ENCODE measurements at places on chromosomes 7 and 10.

DNA sequence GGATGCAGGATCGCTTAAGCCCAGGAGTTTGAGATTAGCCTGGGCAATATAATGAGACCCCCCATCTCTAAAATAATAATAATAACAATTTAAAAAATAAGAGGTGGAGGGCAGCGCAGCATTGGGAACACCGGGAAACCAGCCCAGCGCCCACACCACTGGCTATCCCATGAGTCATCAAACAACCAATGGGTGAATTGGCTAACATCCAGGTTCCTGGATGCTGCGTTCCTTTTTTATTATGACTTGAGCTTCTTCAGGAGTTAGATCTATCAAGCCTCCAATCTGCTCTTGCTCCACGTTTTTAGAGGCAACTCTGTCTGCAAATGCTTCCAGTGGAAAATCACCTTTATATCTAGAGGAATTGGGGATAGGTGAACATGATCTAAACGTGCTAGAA is 10.0 kb upstream of the LRRC4 start:
- peak; percentile 84 for DNase-seq

GRCh38 chr10:4353059-4353655 is 472.9 kb upstream of the AKR1E2 start:
- peak; percentile 64 for DNase-seq

DNA sequence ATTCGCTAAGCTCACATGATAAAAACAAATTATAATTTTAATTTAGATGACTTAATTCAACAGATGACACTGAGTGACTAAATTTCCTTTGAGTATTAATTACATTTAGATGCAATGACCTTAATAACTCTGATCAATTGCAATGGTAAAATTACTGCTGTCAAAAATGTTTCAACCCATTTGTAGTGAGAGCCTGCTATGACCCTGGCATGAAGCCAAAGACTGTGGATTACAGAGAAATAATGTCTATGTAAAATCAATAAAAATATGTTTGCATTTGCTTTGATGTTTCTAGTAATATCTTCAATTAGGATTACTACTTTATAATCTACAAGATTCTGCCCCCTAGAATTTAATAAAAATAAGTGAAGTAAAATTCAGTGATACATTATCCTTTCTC is 15.6 kb downstream of the MKX start:
- no peak for DNase-seq

- DNase-seq = no peak
Measured at GRCh38 chr10:28492116-28492920, 40.6 kb upstream of the WAC start.

DNA sequence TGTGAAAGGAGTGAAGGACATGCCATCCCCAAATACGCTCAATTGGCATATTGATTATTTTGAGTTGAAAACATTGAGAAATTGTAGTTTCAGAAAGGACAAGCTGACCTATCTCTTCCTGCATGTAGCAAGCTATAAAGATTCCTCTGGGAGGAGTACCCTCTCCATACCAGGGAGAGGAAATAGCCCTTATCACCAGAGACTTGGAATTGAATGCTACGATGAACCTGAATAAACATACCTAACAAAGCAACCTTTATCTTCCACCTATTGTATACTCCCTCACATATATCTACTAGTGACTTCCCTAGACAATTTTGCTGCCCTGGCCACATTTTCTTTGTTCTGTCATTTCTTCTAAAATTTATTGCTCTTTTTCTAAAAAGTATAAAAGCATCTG is 150.2 kb upstream of the EEPD1 start:
- no peak for DNase-seq

DNA sequence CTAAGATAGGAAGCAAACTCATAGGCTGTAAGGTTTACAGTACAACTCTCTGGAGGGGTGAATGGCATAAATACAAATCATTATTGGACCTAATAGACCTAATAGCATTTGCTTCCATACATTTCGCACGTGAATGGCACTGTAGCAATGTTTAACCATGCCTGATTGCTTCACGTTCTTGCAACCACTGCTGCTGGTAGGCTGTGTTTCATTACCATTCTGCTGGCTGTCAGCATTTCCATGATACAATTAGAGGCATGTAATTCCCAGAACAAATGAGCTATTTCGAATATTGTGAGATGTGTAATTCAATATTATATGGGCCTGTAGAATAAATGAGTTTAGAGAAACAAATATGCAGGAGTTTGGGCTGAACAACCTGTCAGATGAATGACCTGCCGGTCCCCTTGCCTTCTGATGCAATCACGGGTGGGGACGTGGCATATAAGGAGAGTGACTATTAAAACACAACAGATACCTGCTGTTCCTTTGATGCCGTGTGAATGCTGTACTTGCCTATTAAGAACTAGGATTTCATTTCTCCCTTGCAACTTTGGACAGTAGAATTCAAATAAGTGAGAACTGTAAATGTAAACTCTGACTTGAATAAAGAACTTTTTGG is 393.4 kb downstream of the ACTR3B start:
- DNase-seq = no peak

GRCh38 chr7:50368366-50368765 is 63.9 kb downstream of the IKZF1 start:
- no peak for DNase-seq

- peak; percentile 71 for DNase-seq
Measured at GRCh38 chr7:52944921-52945320, 90.5 kb upstream of the POM121L12 start.

DNA sequence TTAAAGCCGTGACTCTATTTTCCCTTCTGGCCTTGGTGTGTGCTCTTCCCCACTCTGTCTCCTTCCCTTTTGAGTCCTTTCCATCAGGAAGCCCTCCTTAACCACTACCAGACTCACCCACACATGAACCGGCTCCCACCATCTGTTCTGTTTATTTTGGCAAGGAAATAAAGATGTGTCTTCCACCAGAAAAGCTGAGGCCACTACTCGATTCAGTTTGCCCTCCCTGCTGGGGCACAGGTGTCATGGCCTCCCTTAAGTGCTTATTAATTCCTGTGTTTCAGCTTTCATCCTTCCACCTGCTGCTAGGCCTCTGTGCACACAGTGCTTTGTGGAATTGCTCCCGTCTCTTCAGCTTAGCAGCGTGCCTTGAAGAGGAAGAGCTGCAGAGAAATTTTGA is 16.7 kb downstream of the POR start:
- DNase-seq = no peak

- DNase-seq = no peak
Measured at GRCh38 chr7:2474813-2475677, 1.2 kb downstream of the GRIFIN start.

DNA sequence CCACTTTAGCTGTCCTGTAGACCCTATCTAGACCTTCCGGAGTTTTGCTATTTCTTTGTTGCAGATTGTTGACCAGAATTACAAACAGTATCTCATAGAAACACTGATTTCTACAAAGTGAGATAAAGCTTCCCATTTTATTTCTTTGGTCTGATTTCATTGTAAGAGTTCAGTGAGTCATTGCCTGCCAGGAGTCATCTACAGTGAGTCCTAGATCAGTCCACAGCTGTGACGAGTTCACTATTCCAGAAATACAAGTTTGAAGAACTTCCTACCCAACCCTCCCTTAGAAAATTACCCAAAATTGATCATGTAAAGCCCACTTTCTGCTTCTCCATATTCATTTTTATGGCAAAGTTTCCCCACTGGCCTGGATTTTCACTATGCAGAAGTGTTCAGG is 905.5 kb downstream of the CNTNAP2 start:
- no peak for DNase-seq

GRCh38 chr10:21524131-21524525 is 1.4 kb downstream of the SKIDA1 start:
- no peak for DNase-seq

- peak; percentile 36 for DNase-seq
Measured at GRCh38 chr10:52436664-52437063, 122.6 kb downstream of the DKK1 start.

DNA sequence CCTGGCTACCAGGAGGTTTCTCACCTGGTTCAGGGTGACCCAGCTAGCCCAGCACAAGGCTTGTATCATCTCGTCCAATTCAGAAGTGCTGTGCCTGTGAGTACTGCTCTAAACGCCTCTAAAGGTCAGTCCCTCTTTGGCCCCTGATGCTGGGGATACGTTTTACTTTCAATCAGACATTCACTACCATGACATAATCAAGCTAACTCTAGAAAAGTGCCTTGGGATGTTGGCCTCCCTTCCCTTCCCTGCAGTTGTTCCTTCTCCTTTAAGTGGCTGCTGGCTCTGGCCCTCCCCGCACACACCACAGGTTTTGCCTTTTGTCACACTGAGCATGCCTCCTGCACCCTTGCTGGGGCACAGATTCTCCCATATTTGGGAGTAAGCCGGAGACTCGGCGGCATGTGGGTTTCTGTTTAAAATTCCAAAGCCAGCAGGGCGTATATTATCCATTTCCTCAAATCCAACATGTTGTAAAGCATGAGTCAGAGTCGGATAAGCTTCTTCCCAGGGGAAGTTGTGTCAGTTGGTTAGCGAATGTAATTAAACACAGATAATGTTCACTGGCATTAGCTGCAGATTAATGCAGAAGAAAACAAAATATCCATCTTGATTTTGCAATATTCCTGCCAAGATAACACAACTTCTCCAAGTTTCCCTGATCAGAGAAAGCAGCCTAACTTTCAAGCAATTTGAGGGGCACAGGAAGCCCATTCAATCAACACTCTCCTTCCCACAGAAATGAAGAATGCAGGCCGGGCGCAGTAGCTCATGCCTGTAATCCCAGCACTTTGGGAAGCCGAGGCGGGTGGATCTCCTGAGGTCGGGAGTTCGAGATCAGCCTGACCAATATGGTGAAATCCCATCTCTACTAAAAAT is 31.8 kb upstream of the VCL start:
- DNase-seq = peak; percentile 99

- no peak for DNase-seq
Measured at GRCh38 chr7:140404565-140405065, 757 bp downstream of the RAB19 start.

DNA sequence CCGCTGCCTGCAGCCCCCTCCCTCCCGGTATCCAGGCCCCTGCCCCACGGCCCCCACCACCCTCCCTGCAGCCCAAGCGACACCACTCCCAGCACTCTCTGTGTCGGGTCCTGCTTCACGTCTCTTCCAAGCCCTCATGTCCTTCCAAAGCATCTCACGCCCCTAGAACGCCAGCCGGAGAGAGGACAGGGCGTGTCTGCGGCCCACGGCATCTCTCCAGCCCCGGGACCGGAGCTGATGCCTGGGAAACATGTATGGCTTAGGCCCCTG is 51.1 kb upstream of the PDGFA start:
- no peak for DNase-seq

DNA sequence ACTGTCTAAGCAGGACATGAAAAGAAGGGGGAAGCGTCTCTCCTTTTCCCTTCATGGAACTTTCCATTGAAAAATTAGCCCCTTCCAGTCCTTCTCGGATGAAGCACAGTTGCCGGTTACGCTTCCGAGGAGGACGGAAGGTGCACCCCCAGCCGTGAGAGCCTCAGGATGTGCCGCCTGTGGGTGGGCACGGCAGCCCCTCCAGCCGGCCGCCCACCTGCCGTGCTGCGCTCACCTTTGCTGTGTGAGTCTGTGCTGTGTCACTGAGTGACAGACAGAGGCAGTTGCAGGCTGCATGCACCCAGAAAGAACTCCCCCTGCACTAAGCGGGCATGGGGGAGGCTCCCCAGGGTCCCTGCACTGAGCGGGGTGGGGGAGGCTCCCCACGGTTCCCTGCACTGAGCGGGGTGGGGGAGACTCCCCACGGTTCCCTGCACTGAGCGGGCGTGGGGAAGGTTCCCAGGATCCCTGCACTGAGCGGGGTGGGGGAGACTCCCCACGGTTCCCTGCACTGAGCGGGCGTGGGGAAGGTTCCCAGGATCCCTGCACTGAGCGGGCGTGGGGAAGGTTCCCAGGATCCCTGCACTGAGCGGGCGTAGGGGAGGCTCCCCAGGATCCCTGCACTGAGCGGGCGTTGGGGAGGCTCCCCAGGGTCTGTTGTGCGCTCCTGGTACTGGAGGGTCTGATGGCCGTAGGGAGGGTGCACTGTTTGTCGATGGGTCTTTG is 74.2 kb downstream of the DNAJB6 start:
- no peak for DNase-seq

DNA sequence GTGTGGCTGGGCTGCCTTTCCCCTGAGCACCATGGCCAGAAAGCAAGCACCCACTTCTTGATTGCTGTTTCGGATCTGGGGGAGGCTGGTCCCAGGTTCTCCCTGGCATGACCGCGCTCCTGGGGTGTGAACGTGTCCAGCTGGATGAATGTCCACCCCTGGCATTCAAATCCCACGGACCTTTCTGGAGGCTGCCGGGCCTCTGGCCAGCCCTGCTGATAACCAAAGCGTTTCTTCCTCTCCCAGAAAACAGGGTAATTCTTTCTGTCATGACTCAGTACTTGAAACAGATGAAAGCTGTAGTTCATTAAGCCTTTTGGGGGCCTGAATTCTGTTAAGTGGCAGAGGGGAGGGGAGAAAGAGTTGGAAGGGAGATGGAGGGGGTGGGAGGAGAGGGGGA is 73.1 kb upstream of the SAMD8 start:
- peak; percentile 52 for DNase-seq

DNA sequence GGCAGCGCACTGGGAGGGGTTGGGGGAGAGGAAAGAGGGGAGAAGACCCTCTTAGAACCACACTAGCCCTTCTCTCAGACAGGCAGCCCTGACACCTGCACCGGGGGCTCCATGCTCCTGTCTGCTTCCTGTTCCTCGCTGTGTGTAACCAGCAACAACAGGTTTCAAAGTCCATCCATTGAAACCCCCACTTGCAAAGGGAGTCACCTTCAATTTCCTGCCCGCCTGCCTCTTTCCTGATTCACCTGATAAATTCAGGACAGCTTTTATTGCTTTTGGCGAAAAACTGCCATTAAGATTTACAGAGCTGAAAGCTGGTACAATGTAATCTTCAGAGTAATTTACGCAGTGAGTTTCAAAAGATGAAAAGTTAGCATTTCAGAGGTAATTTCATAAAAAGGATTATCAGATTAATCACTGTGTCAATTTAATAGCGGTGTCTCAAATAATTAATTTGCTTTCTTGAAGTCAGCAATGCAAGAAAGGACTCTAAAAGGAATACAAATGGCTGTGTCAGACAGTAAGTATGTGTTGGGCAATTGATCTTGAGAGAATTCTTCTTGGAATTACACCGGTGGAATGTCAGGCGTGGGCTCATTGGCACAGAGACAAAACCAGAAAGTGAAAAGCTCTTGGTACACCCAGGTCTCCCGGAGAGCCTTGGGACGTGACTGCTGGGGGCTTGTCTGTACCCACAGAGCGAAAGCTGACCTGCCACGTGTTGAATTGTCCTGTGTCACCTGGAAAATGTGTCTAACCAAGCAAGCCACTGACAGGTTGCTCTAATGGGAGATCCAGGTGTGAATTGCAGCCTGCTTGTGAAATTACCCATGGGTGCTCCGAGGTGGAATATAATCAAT is 60.7 kb downstream of the TMEM209 start:
- peak; percentile 57 for DNase-seq

- no peak for DNase-seq
Measured at GRCh38 chr10:62381385-62382102, 7.4 kb downstream of the ZNF365 start.

Data from astrocyte of the spinal cord (primary cell).